Stimulated activated CD4-positive, alpha-beta T cell treated with anti-CD3 and anti-CD28 coated beads, Interleukin-1b, Interleukin-23, amount 100 ng/mL, for 1 hour (primary cell): ENCODE measurements at places on chromosomes 7 and 10.

GRCh38 chr10:78551184-78552005, 517.4 kb upstream of the ZMIZ1 start:
- no peak for DNase-seq

DNA sequence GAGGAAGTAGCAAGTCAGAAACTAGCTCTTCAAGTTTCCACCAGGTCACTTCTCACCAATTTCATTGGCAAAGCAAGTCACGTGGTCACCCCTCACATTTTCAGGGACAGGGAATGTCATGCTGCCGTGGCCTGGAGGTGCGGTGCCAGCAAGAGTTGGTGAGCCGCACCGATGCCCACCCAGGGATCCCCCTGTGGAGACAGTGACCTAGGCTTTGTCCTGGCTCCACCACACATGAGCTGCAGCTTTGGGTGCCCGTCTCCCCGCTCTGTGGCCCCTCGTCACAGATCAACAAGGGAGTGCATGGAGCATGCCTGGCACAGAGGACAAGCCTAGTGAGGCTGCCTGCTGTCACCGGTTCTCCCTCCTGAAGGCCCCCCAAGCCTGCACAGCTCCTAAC, 226.7 kb upstream of the PPP2R2D start:
- DNase-seq: no peak

- DNase-seq: no peak
Measured at GRCh38 chr10:78378192-78378591, 344.5 kb downstream of the RPS24 start.

DNA sequence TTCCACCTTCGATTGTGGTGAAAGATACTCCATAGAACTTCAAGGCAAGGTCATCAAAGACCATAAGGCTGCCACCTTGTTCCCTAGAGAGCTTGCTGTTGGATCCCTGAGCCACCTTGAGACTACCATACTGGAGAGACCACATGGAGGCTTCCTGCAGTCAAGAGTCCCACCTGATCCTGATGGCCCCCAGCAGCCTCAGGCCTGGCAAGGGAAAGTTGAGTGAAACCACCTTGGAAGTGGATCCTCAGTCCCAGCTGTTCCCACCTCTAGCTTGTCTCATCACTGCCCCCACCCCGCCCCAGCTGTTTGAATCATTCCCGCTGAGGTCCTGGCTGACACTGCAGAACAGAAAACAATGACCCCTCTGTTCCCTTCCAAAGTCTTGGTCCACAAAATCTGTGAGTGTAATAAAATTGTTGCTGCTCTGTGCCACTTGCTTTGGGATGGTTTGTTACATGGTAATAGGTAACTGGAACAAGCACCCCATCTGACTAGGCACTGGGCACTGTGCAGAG, 32.0 kb downstream of the PRLHR start:
- no peak for DNase-seq

GRCh38 chr10:118300320-118300719, 41.8 kb downstream of the FAM204A start:
- no peak for DNase-seq

GRCh38 chr10:133260895-133261725, 15.6 kb downstream of the ADAM8 start:
- DNase-seq: no peak

- DNase-seq: no peak
Measured at GRCh38 chr7:157846271-157846670, 509.5 kb downstream of the DNAJB6 start.
